ENCODE measurements at places on chromosomes 7 and 10.
A peak's percentile ranks its signal among the peaks of the same experiment; 100 is the strongest.

GRCh38 chr7:121138262-121138933 is 149.9 kb downstream of the CPED1 start:
- H3K27ac ChIP-seq = peak overlapping the region; percentile 81
- no peaks in the 10 kb centered on the region for H3K27me3 ChIP-seq
- H3K4me3 ChIP-seq = peak overlapping the region; percentile 50
- peaks cover 56% of the 10 kb centered on the region for H3K4me1 ChIP-seq

- H3K27ac ChIP-seq = no peak overlapping the region
- H3K27me3 ChIP-seq = no peaks in the 10 kb centered on the region
- no peak for DNase-seq
- H3K4me3 ChIP-seq = no peak overlapping the region
Observed at GRCh38 chr10:67076144-67076543, 150.3 kb downstream of the LRRTM3 start.

DNA sequence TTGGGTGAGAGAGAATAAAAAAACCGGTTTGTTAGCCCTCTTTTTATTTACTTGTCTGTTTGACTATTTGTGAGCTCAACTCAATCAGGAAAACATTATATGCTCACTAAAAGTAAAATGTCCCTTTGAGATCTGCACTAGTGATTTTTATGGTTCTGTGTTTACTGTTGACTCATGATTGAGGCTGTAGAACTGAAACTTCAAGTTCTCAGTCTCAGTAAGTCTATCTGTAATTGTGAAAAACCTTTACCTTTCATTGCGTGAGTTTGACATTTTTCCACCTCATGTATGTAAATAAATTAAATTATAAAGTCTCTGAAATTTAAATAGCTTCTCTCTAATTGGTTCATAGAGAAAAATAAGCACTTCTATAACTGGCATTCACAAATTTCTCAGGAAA is 17.0 kb upstream of the CASD1 start:
- H3K4me3 ChIP-seq = no peak overlapping the region
- H3K27ac ChIP-seq = no peak overlapping the region
- H3K4me1 ChIP-seq = no peaks in the 10 kb centered on the region
- no peaks in the 10 kb centered on the region for H3K36me3 ChIP-seq
- H3K27me3 ChIP-seq = peaks cover 2% of the 10 kb centered on the region

DNA sequence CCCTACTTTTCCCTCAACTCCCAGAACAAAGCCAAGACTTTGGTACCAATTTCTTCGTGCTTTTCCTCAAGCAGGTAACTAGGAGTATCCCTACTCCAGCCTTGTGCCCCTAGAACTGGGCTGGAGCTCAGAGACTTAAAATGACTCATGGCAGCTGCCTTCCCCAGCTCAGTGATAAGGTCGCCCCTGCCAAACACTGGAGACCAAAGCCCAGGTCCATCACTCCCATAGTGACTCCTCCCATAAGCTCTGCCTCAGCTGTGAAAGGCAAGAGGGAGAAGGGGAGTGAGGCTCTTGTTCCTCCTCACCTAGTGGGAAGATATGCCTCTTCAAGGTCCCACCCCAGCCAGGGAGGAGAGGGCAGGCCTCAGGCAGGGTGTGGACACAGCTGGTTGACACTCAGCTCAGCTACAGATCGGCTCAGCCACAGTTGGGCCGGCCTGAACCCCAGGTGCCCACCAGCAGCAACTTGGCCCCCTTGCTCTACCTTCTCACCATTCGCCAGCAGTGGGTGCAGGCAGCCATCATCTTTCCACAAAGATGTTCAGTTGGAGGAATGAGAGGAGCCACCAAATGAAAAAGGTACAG is 13.8 kb upstream of the CYREN start:
- no peak overlapping the region for H3K4me3 ChIP-seq
- no peak overlapping the region for H3K27ac ChIP-seq
- H3K36me3 ChIP-seq = peaks cover 47% of the 10 kb centered on the region
- H3K4me1 ChIP-seq = no peaks in the 10 kb centered on the region
- no peak for DNase-seq
- H3K27me3 ChIP-seq = no peaks in the 10 kb centered on the region

- H3K4me1 ChIP-seq = no peaks in the 10 kb centered on the region
- H3K4me3 ChIP-seq = no peak overlapping the region
- no peaks in the 10 kb centered on the region for H3K36me3 ChIP-seq
- no peak for DNase-seq
Observed at GRCh38 chr10:62996925-62997324, 136.2 kb upstream of the NRBF2 start.

DNA sequence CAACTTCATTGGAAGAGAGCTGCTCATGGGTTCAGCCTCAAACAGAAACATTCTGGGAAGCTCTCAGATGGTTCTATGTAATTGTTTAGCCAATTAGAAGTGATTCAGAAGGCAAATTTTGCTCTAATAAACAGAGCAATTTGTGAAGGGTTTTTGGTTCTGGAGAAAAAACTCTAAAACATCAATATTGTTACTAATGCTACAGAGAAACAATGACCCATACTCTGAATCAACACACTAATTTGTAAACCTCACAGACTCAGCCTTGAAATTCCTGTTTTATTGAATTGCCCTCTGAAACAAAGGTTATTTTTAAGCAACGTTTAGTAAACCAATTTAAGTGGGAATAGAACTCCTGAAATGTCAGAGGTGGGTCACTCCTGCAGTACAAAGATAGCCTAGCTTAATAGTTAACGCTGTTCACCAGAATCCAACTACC is 171.6 kb upstream of the SVIL start:
- H3K36me3 ChIP-seq = no peaks in the 10 kb centered on the region
- H3K27ac ChIP-seq = no peak overlapping the region
- no peak for DNase-seq
- no peaks in the 10 kb centered on the region for H3K27me3 ChIP-seq
- peaks cover 37% of the 10 kb centered on the region for H3K4me1 ChIP-seq

GRCh38 chr7:55963584-55964168 is 709 bp upstream of the NIPSNAP2 start:
- H3K4me1 ChIP-seq = peaks cover 30% of the 10 kb centered on the region
- H3K4me3 ChIP-seq = peak overlapping the region; percentile 100
- DNase-seq = no peak
- H3K27ac ChIP-seq = peak overlapping the region; percentile 79

GRCh38 chr7:138125598-138126111 is 49.4 kb downstream of the AKR1D1 start:
- H3K27me3 ChIP-seq = no peaks in the 10 kb centered on the region
- no peak overlapping the region for H3K27ac ChIP-seq
- no peak for DNase-seq
- H3K4me3 ChIP-seq = no peak overlapping the region
- H3K36me3 ChIP-seq = no peaks in the 10 kb centered on the region
- no peaks in the 10 kb centered on the region for H3K4me1 ChIP-seq

GRCh38 chr10:127968659-127969058 is 61.8 kb downstream of the PTPRE start:
- H3K4me3 ChIP-seq = no peak overlapping the region
- DNase-seq = no peak
- H3K4me1 ChIP-seq = no peaks in the 10 kb centered on the region
- H3K36me3 ChIP-seq = no peaks in the 10 kb centered on the region
- no peak overlapping the region for H3K27ac ChIP-seq

Measured in DND-41 (cell line).